Astrocyte (in vitro differentiated cells and primary cell): ENCODE measurements at places on chromosomes 7 and 10. TPM values are rescaled to one million over a fixed set of nuclear protein-coding genes. Genes with fewer than 3 reads are reported as not detected.

OR9A4 gene
- total RNA-seq: not detected in 2 replicates

SLC18A3 gene
- 1.0 and 4.6 TPM in 2 replicates for total RNA-seq

URGCP gene
- 23.0 and 24.0 TPM in 2 replicates for total RNA-seq

LRRC17 gene
- total RNA-seq: 61.2 and 63.4 TPM in 2 replicates

TCAF2 gene
- total RNA-seq: 1.9 and 2.0 TPM in 2 replicates

ZCCHC24 gene
- 21.4 and 26.2 TPM in 2 replicates for total RNA-seq
